ENCODE measurements at places on chromosomes 12 and 14. TPM values are rescaled to one million over a fixed set of nuclear protein-coding genes. Genes with fewer than 3 reads are reported as not detected.

The CLIP1 gene
- total RNA-seq = 104 TPM

GRCh38 chr12:39352471-39353017, 90.4 kb downstream of the KIF21A start:
- DNase-seq = no peak

GRCh38 chr14:67666750-67667449, 7.5 kb downstream of the VTI1B start:
- DNase-seq = no peak

The CBLN3 gene
- 1.2 TPM for total RNA-seq

DNA sequence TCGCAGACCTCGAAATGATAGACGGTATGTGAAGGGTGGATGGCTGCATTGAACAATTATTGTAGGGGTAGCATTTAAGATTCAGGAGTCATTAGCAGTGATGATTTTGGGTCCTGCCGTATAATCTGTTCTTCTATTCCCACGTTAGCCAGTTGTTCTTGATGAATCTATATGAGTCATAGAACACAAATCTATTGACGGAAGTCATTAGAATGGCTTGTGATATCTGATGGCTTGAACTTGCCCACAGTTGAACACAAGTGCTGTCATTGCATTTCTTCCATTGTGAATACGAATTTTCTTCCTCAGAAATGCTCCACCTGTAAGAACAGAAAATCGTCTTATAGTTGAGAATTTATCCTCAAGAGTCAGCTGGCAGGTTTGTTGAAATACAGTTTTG, 1.9 kb downstream of the SRSF5 start:
- DNase-seq = no peak

- no peak for DNase-seq
Measured at GRCh38 chr14:24414732-24415420, 14.6 kb downstream of the CBLN3 start.

- DNase-seq = no peak
Measured at GRCh38 chr12:91111366-91112325, at the start of gene LUM. TSS of gene LUM (minus strand) at chr12:91111494. CDS start at chr12:91108979, 2,515 bp downstream.

The GDF3 gene
- not detected for total RNA-seq

Data from heart left ventricle (tissue), 16 donors.